HepG2 (cell line): ENCODE measurements at places on chromosomes 12 and 14.
A peak's percentile ranks its signal among the peaks of the same experiment; 100 is the strongest.

DNA sequence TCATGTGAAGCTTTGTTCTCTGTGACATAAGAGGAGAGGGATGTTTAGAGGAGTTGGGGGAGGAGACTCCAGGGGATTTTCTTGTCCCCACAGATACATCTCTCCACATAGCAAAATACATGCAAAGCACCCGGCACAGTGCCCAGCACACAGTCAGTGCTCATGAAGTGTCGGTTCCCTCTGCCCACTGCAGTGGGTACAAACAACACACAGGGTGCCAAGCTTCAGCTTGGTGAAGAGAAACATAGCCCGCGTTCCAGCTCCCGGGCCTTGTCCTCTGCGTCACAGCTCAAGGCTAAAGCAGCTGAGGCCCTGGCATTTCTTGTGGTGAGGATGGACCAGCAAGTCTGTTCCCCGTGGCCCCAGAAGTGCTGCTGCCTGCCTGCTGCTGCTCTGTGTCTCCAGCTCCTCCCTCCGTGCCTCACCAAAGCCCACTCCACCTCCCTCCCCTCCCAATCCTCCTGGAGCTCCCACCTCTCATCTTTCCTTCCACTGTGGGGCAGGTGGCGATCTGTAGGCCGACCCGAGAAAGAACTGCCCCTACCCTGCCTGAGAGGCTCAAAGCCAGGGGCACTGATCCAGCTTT, 57.0 kb upstream of the FKBP4 start:
- H3K4me3 ChIP-seq = no peak overlapping the region
- H3K27ac ChIP-seq = no peak overlapping the region
- H3K4me1 ChIP-seq = no peaks in the 10 kb centered on the region
- peaks cover 4% of the 10 kb centered on the region for H3K27me3 ChIP-seq
- no peaks in the 10 kb centered on the region for H3K36me3 ChIP-seq
- no peak for DNase-seq

GRCh38 chr12:39112064-39112463, 206.7 kb upstream of the CPNE8 start:
- H3K4me3 ChIP-seq = no peak overlapping the region
- DNase-seq = no peak
- no peak overlapping the region for H3K27ac ChIP-seq
- H3K27me3 ChIP-seq = no peaks in the 10 kb centered on the region
- no peaks in the 10 kb centered on the region for H3K4me1 ChIP-seq

GRCh38 chr12:111761099-111761498, 5.6 kb upstream of the ALDH2 start:
- H3K27ac ChIP-seq = no peak overlapping the region
- H3K4me3 ChIP-seq = no peak overlapping the region
- no peak for DNase-seq
- peaks cover 7% of the 10 kb centered on the region for H3K4me1 ChIP-seq
- H3K36me3 ChIP-seq = no peaks in the 10 kb centered on the region
- H3K27me3 ChIP-seq = no peaks in the 10 kb centered on the region

DNA sequence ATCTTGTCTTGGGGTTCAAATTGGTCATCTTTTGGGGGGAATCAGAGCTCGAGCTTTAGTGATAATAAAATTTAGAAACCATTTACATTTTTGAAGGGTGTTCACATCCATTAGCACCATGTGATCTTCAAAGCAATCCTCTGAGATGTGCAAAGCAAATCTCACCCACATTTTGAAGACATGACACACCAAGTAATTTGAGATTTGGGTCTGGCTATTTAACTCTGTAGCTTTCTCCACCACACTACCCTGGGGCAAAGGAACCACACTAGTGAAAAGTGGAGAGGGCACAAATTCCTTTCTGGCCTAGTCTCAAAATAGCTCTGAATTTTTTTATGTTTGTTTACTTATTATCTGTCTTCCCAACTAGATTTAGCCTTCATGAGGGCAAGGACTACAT, 46.6 kb upstream of the TMEM233 start:
- H3K27me3 ChIP-seq = no peaks in the 10 kb centered on the region
- no peaks in the 10 kb centered on the region for H3K36me3 ChIP-seq
- no peak for DNase-seq
- no peaks in the 10 kb centered on the region for H3K4me1 ChIP-seq
- H3K27ac ChIP-seq = no peak overlapping the region
- H3K4me3 ChIP-seq = no peak overlapping the region

DNA sequence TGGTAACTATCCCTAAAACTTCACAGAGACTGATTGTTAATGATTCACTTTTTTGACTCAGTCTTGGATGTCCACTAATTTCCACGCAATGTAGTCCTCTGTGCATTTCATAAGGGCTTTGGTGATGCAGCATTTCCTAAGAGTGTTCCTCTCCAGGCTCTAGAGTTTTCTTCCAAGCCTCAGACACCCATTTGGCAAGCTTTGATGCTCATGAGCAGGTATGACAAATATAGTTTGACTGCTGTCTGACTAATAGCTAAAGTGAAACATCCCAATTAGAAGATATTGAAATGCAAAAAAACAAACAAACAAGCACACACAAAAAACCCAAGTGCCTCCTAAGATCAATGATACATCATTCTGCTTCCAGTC, 1.5 kb upstream of the VAMP1 start:
- DNase-seq = no peak
- H3K27me3 ChIP-seq = no peaks in the 10 kb centered on the region; the same call in 2 of the 3 replicates
- H3K36me3 ChIP-seq = no peaks in the 10 kb centered on the region
- peaks cover 44% of the 10 kb centered on the region for H3K4me1 ChIP-seq
- no peak overlapping the region for H3K4me3 ChIP-seq

DNA sequence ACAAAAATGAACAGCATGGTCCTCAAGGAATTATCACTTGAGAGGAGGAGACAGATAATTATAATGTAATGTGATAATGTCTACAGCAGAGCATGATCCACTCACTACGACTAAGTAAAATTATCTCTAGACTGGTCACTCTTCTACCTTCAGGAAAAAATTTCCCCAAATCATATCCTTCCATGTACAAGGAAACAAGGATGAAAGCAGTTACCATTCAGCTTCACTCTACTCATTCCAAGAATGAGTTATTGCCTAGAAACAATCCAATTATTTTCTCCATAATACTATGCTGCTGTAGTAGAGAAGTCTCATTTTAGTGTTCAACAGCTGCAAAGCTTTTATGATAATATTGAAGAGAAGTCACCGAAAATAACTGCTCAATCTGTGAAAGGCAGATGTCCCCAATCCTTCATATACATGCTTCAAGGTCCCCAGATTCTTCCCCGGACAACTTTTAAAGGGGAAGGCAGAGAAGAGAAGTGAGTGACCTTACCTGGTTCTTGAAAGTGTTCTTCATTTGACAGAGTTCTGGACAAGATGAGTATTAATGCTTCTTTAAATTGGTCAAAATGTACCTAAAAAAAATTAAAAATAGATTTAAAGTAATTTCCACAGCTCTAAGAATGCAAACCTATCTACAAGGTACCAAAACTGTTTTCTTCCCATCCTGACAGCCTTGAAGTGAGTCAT, 24.6 kb downstream of the NIN start:
- DNase-seq = no peak
- H3K4me3 ChIP-seq = no peak overlapping the region
- no peak overlapping the region for H3K27ac ChIP-seq
- H3K27me3 ChIP-seq = no peaks in the 10 kb centered on the region
- no peaks in the 10 kb centered on the region for H3K36me3 ChIP-seq
- no peaks in the 10 kb centered on the region for H3K4me1 ChIP-seq

GRCh38 chr12:111429828-111430432, 24.2 kb downstream of the SH2B3 start:
- H3K27ac ChIP-seq = no peak overlapping the region
- H3K27me3 ChIP-seq = no peaks in the 10 kb centered on the region
- no peak overlapping the region for H3K4me3 ChIP-seq
- no peak for DNase-seq
- peaks cover 38% of the 10 kb centered on the region for H3K4me1 ChIP-seq
- H3K36me3 ChIP-seq = peaks cover 2% of the 10 kb centered on the region; the same call in 1 of the 2 replicates

GRCh38 chr14:32049361-32050088, 27.6 kb upstream of the ARHGAP5 start:
- no peak for DNase-seq
- H3K4me3 ChIP-seq = no peak overlapping the region
- 0 out of 2 replicates have a peak, but pooled peaks cover 7% of the 10 kb centered on the region for H3K4me1 ChIP-seq
- no peaks in the 10 kb centered on the region for H3K27me3 ChIP-seq
- no peaks in the 10 kb centered on the region for H3K36me3 ChIP-seq

GRCh38 chr12:2857021-2857431, at the start of gene TEX52:
Gene TEX52 (minus strand): TSS chr12:2857039. CDS start chr12:2857026, 13 bp downstream.
- peaks cover 4% of the 10 kb centered on the region for H3K36me3 ChIP-seq
- H3K27ac ChIP-seq = peak within 1 kb of the TSS; percentile 41
- peaks cover 12% of the 10 kb centered on the region for H3K4me1 ChIP-seq
- peak; percentile 22 for DNase-seq

GRCh38 chr14:55430024-55430690, 10.3 kb downstream of the TBPL2 start:
- no peaks in the 10 kb centered on the region for H3K36me3 ChIP-seq
- H3K27ac ChIP-seq = no peak overlapping the region
- H3K4me1 ChIP-seq = peaks cover 18% of the 10 kb centered on the region
- no peaks in the 10 kb centered on the region for H3K27me3 ChIP-seq
- no peak overlapping the region for H3K4me3 ChIP-seq

- H3K4me1 ChIP-seq = peaks cover 38% of the 10 kb centered on the region
- no peaks in the 10 kb centered on the region for H3K27me3 ChIP-seq
- H3K36me3 ChIP-seq = no peaks in the 10 kb centered on the region
- no peak overlapping the region for H3K27ac ChIP-seq
- H3K4me3 ChIP-seq = peak overlapping the region; percentile 54
- peak; percentile 9 for DNase-seq
Measured at GRCh38 chr12:57049119-57049446, 846 bp downstream of the MYO1A start.

DNA sequence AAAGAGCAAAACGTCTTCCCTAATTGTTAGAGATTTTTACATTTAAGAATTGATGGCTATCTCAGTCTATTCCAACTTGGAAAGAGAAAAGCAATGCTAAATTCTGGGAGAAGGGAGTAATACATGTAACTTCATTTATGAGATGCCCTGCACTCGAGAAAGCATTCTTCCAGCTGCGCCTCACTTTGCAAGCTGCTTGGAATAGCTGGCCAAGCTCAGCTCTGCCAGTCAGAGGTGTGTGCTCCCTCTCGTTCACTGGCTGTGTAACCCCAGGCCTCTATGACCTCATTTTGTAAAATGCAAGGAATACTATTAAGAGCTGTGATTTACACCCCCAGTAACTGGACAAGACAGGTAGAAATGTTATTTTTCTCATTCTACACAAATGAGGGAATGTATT, 79.1 kb downstream of the OTX2 start:
- no peak overlapping the region for H3K4me3 ChIP-seq
- no peak for DNase-seq
- no peaks in the 10 kb centered on the region for H3K36me3 ChIP-seq
- H3K27ac ChIP-seq = no peak overlapping the region
- H3K27me3 ChIP-seq = peaks cover 9% of the 10 kb centered on the region; the same call in 1 of the 3 replicates
- H3K4me1 ChIP-seq = no peaks in the 10 kb centered on the region

DNA sequence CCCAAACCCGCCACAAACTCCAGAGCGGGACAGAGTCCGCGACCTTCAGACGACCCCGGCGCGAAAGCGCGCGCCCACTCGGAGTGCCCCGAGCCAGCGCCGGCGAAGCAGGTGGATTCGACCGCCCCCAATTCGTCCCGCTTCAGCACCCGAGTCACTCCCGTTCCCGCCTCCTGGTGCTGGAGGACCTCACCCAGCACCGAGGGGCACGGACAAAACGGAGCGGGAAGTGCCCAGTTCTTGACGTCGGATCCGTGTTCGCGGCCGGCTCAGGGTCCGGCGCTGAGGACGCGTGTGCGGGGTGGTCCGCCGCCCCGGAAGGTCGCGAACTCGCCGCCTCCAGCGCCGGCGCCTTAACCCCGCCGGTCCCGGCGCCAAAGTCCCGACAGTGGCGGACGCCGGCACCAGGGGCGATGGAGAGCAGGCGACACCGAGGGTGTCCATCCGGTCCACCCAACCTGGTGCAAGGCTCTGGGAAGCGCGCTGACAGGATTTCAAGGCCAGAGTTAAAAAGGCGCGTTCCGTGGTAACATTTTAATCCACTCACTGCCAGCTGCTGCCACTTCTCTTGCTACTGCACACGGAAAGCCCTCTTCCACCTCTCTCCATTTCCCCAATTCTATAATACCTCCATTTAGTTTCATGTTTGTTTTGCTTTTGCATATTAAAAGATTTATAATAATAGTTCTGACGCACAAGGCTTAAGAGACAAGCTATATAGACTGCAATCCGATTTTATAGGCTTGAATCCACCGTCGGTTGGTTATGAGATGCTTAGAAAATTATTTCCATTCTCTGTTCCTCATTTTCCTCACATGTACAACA, 240.0 kb upstream of the CPNE8 start:
- H3K27me3 ChIP-seq = no peaks in the 10 kb centered on the region
- no peaks in the 10 kb centered on the region for H3K36me3 ChIP-seq
- H3K4me1 ChIP-seq = no peaks in the 10 kb centered on the region
- no peak for DNase-seq
- H3K27ac ChIP-seq = no peak overlapping the region

DNA sequence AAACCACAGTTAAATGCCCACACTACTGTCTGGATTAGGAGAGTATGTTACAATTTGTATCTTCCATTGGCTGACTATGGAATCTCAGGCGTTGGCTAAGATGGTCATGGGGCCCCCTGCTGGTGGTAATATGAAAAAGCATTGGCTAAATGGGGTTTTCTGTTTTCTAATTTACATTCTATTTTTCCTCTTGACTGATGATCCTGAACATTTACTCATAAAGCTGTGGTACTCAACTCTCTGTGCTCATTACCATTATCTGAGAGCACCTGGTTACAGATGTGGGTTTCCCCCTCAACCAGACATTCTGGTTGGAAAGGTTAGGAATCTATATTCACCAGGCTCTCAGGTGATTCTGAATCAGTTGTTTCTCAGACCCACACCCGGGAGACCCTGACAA, 64.8 kb downstream of the WSCD2 start:
- no peak overlapping the region for H3K4me3 ChIP-seq
- H3K27me3 ChIP-seq = no peaks in the 10 kb centered on the region
- no peaks in the 10 kb centered on the region for H3K4me1 ChIP-seq

DNA sequence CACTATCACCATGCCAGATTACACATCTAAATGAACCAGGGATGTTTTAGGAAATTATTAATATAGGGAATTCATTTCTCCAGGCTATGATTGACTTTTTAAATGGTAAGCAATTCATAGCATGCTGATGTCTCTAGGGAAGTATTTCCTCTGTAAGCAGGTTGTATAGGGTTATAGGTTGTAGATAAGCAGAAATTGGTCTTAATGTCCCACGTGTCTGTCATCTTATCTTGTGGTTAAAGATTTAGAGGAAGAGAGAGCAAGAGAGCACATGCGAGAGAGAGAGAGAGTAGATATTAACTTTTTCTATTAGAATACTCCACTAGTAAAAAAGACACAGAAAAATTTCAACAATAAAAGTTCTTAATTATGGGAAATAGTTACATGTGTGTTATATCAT, 32.6 kb downstream of the TRHDE start:
- H3K4me3 ChIP-seq = no peak overlapping the region
- no peaks in the 10 kb centered on the region for H3K27me3 ChIP-seq
- DNase-seq = no peak

DNA sequence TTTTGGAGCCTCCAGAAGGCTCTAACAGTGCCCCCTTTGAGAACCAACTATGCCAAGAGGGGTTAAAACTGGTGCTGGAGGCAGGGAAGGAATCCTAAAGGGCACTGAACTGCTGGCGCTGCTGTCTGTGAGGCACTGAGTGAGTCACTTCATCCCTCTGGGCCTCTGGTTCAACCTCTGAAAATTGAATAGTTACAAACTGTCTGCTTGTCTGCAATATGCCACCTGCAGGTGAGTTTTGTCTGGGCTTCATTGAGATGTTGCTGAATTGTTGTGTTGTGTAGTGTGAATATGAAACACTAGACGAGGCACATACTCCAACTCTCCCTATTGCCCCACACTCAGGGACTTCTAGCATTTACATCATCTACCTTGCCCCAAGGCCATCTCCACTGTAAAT, 68.0 kb downstream of the GRIN2B start:
- no peak overlapping the region for H3K27ac ChIP-seq
- H3K4me3 ChIP-seq = no peak overlapping the region
- H3K4me1 ChIP-seq = no peaks in the 10 kb centered on the region
- no peak for DNase-seq
- peaks cover 6% of the 10 kb centered on the region; the same call in 2 of the 3 replicates for H3K27me3 ChIP-seq
